Vagina (tissue), 2 donors: ENCODE measurements at places on chromosomes 12 and 14.

DNA sequence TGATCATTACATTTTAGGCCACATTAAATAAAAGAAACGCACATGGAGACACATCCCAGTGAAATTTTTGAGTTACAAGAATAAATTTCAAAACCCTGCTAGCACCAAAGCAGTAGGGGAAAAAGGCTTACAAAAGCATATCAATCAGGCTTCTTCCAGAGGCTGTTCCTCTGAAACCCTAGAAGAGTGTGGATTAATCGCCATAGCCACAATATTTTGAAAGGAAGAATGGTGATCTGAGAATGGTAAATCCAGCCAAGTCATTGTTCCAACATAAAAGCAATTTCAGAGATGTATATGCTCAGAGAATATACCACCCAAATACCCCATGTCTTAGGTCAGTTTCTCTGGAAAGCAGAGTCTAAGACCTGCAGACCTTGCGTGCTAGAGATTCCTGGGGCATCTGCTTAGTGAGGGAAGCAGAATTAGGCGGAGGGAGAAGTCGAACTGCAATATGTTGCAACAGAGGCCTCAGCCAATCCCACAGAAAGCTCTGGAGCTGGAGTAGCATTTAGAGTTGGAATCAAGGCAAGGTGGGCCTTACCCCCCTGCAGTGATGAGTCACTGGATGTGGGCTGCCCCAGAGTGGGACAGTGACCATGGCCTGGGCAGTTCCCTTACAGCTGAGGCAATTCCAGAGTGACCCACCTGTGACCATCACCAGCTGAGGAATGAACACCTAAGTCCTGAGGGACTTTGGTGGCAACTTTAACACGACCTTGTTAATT, 125.2 kb downstream of the NTF3 start:
- no peak for DNase-seq

- no peak for DNase-seq
Measured at GRCh38 chr12:108712165-108712924, 19.0 kb downstream of the CORO1C start.

DNA sequence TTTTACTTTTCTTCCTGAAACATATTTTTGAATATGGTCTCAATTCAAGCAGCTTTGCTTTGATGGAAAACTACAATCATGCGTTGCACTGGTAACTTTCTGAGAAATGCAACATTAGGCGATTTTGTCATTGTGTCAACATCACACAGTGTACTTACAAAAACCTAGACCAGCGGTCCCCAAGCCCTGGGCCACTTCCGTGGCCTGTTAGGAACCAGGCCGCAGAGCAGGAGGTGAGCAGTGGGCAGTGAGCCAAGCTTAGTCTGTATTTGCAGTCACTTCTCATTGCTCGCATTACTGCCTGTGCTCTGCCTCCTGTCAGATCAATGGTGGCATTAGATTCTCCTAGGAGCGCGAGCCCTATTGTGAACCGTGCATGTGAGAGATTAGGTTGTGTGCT, 163.7 kb upstream of the NOVA1 start:
- no peak for DNase-seq

GRCh38 chr12:113482334-113482733, 10.7 kb upstream of the LHX5 start:
- DNase-seq: no peak

DNA sequence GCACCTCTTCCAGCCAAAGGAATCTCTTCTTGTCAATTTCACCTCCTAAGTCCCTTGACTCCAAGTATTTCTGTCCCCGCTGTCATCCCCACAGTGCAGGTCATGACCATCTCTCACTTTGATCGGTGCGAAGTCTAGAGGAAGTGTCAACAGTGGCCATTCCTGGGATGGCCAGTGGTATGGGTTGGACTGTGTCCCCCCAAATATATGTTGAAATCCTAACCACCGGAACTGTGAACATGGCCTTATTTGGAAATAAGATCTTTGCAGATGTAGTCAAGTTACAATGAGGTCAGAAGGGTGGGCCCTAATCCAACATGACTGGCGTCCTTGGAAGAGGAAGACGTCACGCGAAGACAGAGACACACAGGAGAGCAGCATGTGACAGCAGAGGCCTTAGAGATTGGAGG, 155.9 kb upstream of the PRMT8 start:
- no peak for DNase-seq

DNA sequence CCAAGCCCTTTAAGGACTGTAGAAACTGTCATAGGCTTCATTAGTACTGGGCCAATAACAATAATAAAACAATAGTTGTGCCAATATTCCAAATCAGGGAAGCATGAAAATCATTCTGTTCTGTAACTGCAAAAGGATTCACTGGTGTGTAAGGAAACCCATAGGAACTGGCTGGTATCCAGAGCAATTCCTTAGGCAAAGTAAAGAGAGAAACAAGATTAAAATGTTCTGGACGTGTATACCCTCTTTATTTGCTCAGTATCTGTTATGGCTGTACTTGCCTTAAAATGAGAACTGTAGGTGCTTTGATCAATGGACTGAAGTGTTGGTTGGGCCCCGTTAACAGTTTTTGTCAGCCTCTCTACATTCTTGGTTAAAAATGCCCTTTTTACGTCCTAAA, 72.4 kb upstream of the STAC3 start:
- no peak for DNase-seq

DNA sequence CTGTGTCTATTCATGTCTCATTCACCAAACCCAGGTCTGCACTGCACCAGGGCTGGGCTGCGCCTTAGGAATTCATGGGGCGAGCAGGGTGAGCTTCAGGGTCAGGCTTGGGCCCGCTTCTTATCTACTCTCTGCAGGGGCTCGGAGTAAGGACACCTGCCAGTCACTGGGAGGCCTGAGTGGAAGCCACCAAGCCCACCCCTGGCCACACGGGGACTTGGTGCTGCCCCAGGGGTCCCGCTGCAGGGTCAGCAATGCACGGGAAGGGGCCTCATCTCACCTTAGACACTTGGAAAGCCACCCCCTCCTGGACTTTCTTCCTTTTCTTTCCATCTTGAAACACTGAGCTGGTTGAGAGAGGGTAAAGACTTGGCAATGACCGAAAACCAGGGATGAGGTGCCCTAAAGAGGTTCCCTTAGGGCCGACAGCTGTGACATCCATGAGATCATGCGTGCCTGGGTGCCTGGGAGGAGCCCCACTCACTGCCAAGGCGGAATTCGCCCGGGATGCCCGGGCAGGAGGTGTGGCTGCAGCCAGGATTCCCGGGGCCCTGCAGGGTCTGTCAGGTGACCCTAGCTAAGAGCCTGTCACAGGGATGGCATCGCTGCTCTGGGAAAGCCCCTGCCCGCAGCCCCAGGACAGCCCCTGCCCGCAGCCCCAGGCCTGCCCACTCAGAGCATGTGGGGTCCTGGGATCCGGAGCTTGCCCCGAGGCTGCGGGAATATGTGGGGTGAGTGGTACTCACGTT, 45.5 kb upstream of the EML1 start:
- DNase-seq: no peak

GRCh38 chr14:92728759-92729364, 19.6 kb downstream of the LGMN start:
- DNase-seq: no peak

GRCh38 chr14:66070542-66071319, 415.4 kb upstream of the CCDC196 start:
- DNase-seq: no peak

DNA sequence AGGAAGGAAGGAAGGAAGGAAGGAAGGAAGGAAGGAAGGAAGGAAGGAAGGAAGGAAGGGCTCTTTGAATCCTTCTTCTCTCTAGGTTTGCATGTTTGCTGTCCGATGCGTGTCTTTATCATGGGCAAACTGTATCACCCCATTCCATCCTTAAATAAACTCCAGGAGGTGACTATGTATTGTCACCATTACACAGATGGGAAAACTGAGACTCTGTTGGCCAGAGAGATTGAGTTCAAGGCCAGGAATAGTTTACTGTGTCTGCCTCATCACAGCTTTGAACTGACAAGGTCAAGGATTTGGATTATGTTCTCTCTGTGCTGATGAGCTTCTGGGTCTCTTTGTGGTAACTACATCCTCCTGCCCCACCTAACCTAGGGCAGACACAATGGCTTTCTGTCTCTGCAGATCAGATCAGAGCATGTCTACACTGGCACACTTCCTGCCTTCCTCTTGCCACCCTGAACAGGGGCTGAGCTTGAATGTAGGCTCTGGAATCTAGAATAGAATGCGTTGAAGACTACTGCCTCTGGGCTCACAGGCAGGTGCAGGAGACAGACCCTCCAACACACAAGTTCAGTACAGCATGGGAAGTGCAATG, 78.9 kb upstream of the MAP1LC3B2 start:
- no peak for DNase-seq

DNA sequence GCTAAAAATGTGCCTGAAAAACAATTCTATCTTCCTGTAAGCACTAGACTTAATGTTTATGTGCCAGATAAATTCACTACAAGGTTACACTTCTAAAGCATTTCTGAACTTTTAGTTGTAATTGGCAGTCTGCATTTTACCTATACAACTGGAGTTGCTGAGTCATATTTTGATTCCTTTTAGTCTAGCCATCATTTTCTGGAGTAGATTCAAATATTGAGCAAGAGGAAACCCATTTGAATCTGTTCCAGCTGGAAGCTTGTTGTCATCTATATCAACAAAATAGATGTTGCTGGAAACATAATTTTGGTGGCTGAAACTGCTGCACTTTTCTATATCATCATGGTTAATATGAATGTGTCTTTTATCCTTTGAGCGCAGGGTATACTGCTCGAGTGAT, 122.2 kb upstream of the CCDC175 start:
- DNase-seq: no peak

DNA sequence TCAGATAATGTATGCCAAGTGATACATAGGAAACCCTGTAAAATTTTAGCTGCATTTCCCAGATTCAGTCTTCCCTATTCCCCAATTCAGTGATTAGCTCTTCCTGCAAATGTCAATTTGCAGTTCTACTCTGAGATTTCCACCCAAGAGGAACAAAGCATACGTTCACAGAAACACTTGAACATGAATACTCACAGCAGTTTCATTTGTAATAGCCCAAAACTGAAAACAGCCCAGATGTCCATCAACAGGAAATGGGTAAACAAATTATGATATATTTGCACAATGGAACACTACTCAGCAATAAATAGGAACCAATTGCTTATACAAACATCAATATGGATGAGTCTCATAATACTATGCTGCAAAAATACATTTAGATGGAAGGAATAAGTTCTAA, 194.2 kb downstream of the GXYLT1 start:
- no peak for DNase-seq

DNA sequence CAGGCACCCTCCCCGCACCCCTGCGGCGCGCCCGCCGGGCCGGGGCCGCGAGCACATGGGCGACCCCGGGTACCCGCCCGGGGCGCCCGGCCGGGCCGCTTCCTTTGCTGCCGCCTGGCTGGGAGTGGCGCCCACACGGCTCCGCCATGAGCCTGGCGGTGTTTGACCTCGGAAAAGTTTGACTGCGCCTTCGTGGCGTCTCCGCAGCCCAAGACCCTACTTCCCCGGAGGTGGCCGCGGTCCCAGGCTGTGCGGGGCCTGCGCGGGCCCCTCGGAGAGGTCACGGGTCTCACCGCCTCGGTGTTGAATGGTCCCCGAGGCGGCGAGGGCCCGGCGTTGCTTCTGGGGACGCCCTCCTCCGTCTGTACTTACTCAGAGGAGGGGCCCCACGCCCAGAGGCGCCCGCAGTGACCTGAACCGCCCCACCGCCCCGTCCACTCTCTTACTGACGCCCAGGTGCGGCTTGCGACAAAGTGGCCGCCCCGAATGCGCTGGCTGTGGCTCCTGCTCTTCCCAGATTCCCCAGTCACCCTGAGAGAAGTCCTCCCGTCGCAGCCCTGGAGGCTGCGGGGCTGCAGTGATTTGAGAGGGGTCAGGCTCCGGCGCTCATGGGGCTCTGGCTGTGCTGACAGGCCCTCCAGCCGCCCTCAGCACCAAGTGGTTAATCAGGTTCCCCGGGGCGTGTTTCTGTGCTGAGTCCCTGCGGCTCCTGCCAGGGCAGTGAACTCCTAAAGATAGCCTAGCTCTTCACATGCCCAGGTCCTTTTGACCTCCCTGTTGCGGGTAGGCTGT, 5.8 kb downstream of the KMT5A start:
- DNase-seq: no peak

GRCh38 chr14:55026793-55027561, at the start of the genes SOCS4 and WDHD1:
Gene SOCS4 (plus strand): TSS chr14:55027236. CDS start chr14:55043042, 15,806 bp downstream.
Gene WDHD1 (minus strand): TSS chr14:55027099. CDS start chr14:55026787, 312 bp downstream.
- no peak for DNase-seq

- no peak for DNase-seq
Measured at GRCh38 chr12:124631681-124632256, 64.4 kb upstream of the NCOR2 start.

DNA sequence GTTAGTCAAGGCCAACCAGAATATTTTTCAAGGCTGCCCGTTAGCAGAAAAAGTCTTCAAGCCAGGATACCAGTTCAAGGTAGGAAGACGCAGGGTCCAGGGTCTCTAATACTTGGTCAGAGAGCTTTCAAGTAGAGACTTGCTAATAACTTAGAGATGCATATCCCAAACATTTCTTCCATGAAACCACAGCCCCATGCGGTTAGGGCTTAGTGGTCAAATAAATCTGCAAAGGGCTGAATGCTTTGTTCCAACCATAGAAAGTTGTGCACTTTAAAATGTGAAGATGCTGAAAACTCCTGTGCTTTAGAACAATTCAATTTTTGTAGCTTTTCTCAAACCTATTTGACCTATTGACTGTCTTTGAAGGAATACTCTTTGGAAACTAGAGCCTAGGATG, 208.9 kb downstream of the PIK3C2G start:
- no peak for DNase-seq

DNA sequence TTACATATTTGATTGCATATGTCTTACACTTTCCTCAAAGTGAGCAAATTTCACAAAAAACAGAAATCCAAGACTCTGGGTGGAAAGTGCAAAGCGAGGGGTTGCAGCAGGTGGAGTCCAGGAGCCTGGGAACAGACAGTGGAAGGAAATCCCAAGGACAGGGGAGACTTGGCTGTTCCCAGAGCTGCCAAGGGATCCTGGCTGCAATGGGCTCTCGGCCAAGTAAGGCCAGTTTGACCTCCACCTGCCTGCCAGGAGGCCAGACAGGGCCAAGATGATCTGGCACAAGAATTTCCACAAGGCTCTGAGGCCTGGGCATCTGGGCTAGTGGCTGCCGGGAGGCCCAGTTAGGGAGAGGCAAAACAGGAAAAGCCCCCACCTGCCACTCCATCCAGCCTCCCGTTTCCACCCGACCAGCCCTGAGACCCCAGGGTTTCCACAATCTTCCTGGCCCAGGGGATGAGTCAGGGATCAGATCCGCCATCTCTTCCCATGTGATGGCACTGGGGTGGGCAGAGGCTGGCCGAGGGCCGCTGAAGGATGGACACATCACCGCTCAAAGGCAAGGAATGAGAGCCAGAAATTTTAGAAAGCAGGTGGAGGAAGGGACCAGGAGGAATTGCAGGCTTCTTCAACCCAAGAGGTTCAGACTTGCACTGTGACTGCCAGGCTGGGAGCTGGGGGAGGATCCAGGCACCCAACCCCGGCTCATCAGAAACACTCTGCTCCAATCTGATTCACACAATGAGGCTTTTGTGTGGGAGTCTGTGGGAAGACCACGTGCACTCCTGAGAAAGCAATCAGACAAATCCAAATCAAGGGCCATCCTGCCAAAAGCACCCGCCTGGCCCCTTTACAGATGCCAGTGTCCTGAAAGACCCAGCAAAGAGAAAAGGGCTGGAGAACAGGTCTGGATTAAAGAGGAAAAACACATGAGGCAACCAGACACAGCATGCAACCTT, 16.3 kb downstream of the SCARB1 start:
- no peak for DNase-seq
